ENCODE measurements at places on chromosomes 2 and 18. TPM values are rescaled to one million over a fixed set of nuclear protein-coding genes. Genes with fewer than 3 reads are reported as not detected.

The XDH gene
- total RNA-seq: 0.88 TPM

The FRZB gene
- total RNA-seq: 0.98 TPM

The PROM2 gene
- total RNA-seq: 2.4 TPM

The TPRKB gene
- total RNA-seq: 165 TPM

The BCS1L gene
- total RNA-seq: 47.0 TPM

The DAPL1 gene
- not detected for total RNA-seq

The ASB18 gene
- not detected for total RNA-seq

The CCDC178 gene
- not detected for total RNA-seq

The ALPI gene
- not detected for total RNA-seq

The PLEKHH2 gene
- total RNA-seq: 0.59 TPM

The APCDD1 gene
- total RNA-seq: 4.7 TPM

GRCh38 chr2:3535794-3536681 lies 16.7 kb upstream of the ADI1 start:
- DNase-seq: peak; percentile 93

DNA sequence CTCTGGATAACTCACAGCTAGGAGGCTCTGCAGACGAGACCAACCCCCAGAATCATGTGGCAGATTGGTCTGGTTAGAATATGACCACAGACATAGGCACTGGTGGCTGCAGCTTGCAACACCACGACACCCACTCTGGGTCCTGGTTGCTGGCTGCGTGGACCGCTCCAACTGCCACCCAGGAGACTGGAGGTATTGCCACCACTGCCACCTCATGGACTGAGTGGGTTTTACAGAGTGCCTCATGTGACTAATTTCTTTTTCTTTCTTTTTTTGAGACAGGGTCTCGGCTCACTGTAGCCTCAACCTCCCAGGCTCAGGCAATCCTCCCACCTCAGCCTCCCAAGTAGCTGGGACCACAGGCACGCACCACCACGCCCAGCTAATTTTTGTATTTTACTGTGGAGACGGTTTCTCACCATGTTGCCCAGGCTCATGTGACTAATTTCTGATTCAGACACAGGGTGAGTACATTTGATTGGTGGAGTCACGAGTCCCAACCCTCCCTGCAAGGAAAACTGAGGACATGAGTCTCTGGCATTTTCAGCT lies 29.9 kb upstream of the NT5DC4 start:
- peak; percentile 68 for DNase-seq

DNA sequence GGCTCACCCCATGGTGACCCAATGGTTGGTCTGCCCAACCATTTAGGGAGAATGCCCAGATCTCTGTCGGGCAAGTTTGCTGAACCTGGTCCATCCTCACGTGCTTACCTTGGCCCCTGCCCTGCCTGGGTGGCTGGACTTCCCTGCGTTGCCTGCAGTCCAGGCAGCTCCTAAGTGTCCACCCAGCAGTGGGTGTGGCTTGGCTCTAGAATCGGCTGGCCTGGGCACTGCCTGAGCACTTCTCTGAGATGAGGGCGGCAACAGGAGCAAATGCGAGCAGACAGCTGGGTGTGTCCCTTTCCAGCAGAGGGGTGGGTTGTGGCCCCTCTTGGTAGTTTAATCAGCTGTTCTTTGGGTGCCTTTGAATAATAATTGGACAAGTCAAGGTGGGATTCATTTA lies 11.3 kb downstream of the PCARE start:
- DNase-seq: no peak

DNA sequence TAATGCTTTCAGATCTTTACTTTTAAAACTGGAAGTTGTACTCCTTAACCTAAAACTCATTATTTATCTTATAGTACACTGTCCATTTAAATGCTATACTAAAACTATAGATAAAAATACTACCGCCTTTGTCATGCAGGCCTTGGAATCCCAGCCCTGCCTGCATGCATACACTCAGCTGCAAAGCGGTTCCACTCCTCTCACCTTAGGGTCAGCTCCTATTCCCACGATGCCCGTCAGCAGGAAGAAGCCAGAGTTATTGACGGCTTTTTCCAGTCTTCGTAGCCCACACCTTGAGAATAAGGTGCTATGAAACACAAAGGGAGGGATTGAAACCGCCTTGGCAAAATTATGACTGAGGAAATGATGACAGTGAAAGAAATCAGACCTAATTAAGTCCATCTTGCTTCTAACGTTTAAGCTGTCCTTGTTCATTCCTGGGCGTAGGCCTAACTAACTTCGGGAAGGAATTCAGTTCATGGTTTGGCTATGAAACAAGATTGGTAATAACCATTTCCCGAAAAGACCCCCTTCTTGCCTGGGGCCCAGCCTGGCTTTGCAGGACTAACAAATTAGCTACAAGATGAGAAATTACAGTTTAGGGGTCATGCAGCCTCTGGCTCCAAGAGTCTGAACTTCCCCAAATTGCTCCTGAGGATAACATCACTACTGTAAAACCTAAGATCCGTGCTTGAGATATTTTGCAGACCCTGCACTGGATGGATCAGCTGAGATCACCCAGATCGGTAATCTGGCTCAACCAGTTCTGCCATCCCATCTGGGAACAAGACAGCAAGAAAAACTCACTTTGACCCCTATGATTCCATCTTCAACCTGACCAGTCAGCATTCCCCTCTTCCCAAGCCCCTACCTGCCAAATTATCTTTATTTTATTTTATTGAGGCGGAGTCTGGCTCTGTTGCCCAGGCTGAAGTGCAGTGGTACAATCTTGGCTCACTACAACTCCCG lies 17.1 kb downstream of the EPB41L5 start:
- no peak for DNase-seq

GRCh38 chr2:86070868-86071267 lies 34.8 kb downstream of the POLR1A start:
- DNase-seq: no peak

DNA sequence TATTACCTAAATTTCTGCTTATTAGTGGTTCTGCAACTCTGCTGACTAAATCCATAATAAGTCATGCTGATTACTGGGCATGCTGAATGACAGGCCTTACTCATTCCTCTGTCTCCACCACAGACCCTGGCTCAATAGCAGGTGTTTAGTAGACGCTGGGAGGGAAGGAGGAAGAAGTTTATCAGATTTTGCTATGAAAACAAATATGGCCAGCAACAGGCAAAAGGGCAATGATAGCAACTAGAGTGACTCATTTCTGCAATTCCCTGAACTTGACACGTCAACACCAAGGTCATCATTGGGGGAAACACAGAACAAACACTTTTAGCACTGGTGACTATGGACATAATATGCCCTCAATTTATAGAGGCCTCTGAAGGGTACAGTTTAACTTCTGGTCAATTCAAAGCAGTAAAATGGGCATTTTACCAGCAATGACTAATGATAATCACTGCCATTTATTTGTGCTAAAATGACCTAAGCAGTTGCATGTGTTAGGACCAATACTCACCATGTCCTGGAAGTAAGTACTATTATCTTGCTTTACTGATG lies 35.2 kb downstream of the TMEM163 start:
- DNase-seq: peak; percentile 94

- DNase-seq: peak; percentile 81
These were observed 70.5 kb upstream of the RTN4 start for GRCh38 chr2:55120634-55121359.

DNA sequence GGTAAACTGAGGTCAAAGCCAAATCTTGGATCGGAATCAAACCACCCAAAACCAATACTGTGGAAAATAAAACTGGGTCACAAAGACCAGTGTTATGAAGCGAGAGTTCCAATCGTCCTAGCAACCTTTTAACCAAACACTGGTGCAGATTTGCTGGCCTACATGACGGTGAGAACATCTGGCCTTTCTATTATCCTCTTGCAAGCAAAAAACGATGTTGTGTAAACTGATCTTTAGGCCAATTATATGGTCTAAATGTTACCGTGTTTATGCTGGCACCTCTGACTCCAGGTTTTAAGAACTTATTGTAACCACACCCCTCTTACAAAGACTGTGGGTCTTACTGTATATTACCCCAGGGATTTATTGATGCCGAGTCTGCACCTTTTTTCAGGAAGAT lies 145.9 kb downstream of the GFPT1 start:
- no peak for DNase-seq

- DNase-seq: no peak
These were observed 56.2 kb upstream of the DYNC1I2 start for GRCh38 chr2:171630812-171631626.

DNA sequence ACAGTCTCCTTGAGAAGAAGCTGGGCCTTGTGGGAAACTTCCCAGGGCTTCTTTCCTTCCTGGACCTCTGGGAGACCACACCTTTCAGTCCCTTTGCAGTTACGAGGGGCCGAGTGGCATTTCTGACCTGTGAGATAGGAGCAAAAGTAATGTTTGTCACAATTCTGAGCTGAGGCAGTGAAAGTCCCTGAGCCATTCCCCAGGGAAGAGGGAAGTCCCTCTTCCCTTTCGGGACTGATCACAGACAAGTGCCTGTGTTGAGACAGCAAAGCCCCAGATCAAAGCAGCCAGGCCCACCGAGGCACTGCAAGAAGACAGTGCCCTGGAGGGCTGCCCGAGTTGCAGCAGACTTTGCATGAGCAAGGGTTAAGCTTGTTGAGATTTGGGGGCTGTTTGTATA lies 41.9 kb downstream of the RHOB start:
- DNase-seq: no peak

DNA sequence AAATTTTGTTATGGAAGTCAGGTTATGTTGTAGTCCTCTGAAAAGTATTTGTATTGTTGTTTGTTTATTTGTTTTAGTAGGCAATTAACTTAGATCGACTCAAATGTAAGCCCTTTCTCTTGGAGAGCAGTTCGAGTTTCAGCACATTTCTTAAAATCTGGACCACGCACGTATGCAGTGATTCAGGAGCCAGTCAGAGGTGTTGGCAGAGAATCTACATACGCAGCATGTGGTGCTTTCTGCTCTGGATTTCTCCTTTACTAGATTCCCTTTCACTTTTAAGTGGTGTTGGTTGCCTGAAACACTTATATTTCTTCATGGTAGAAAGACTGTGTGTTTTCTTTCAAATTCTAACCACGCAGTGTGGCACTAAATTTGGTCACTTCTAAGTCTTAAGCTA lies 773.9 kb upstream of the LRATD1 start:
- no peak for DNase-seq

DNA sequence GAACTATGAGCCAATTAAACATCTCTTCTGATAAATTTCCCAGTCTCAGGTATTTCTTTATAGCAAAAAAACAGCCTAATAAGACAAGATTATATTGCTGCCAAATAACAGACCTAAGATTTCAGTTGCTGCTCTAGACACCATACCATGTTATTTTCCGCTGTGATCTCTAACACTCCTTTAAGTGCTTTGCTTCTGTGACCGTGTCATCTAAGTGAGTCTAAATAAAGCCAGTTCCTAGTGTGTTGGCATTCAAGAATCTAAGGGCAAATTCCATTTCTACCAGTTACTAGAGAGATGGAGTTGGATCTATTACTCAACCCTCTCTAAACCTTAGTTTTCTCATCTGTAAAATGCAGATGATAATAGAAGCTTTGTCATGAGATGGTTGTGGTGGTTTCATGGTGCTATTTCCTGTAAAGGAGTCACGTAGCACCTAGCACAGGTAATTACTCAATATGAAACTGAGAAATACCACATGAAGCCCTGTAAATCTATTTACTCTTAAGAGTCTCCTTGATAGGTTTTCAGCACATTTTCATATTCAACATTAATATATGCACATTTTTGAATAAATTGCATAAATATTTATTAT lies 40.5 kb downstream of the SPHKAP start:
- no peak for DNase-seq

DNA sequence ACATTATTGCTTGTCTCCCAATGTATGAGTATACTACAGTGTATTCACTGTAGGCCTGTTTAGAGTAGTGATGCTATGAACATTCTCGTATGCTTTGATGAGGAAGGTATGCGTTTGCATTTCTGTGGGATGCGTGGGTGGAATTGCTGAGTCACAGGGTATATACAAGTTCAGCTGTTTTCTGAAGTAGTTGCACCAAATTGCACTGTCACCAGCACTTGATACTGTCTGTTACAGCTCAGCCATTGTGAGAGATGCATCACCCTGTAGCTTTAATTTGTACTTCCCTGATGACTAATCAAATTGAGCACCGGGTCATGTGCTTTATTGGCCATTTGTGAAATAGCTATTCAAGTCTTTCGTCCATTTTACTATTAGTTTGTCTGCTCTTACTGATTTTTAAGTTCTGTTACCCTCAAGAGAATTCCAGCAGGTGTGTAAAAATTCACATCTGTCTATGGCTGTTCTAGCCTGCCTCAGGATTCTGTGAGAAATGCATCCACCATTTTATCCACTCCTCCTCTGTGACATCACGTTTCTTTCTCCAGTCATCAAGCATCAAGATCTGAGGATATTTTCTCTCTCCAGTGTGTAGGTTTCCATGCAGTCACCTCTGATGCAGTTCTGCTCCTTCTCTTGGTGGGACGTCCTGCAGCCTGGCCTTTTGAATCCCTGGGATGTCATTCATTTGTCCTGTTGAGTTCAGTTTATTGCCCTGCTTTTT lies 72.5 kb downstream of the DGKD start:
- peak; percentile 94 for DNase-seq

DNA sequence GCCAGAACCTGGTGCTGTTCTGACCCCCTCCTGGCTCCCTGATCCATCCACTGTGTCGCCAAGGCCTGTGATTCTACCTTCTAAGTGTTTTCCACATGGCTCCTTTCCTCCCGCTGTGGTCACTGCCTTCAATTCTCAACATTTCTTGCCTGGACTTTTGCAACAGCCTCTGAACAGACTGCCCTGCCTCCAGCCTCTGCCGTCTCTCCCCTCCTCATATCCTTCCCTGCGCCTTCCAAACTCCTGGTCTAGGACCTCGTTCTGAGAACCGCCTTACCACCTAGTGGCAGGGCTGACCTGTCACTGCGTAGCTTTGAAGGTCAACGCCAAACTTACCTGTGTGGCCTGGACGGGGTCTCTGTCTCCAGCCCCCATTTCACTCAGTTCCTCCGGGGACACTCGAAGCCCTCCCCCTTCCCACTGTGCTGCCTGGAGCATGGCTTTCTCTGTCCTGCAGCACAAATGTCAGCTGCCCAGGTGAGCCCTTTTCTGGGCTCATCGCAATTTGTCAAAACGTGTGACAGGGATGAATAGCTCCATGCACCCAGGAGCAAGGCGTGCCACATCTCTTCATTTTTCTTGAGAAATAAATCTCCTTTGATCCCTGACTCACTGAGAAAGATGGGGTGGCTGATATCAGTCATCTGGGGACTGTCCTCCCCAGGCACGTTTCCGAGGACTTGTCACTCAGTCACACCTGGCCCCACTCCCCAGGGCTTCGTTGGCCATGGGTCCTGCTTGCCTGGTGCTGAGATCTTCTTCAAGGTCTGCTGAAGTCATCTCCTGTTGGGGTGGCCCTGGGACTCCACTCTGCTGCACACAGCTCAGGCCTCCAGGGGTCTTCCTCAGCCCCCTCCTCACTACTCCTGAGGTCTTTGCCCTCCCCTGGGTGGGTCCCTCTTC lies 46.7 kb downstream of the LDLRAD4 start:
- DNase-seq: no peak

- no peak for DNase-seq
These were observed 102.2 kb downstream of the KIAA1328 start for GRCh38 chr18:36931106-36931505.

- DNase-seq: no peak
These were observed 159.4 kb downstream of the ACTR3 start for GRCh38 chr2:114049280-114049679.

GRCh38 chr2:216508229-216508628 lies 9.6 kb downstream of the RPL37A start:
- no peak for DNase-seq

Data from RPMI7951 (cell line).